Activated naive CD8-positive, alpha-beta T cell treated with anti-CD3 and anti-CD28 coated beads, Interleukin-2, amount 10 ng/mL, durations not matched to agents 7 days and 5 days (primary cell): ENCODE measurements at places on chromosomes 1 and 21. TPM values are rescaled to one million over a fixed set of nuclear protein-coding genes. Genes with fewer than 3 reads are reported as not detected.

ARHGEF10L gene
- total RNA-seq = 0.48 TPM

CFHR2 gene
- total RNA-seq = not detected

CD1E gene
- not detected for total RNA-seq

PM20D1 gene
- 1.3 TPM for total RNA-seq

ADAMTS1 gene
- 0.96 TPM for total RNA-seq

ZNF593OS gene
- total RNA-seq = not detected

BEND5 gene
- 12.4 TPM for total RNA-seq

AIM2 gene
- 3.0 TPM for total RNA-seq
